Inflammatory macrophage (primary cell): ENCODE measurements at places on chromosomes 6 and 20.
A peak's percentile ranks its signal among the peaks of the same experiment; 100 is the strongest.

DNA sequence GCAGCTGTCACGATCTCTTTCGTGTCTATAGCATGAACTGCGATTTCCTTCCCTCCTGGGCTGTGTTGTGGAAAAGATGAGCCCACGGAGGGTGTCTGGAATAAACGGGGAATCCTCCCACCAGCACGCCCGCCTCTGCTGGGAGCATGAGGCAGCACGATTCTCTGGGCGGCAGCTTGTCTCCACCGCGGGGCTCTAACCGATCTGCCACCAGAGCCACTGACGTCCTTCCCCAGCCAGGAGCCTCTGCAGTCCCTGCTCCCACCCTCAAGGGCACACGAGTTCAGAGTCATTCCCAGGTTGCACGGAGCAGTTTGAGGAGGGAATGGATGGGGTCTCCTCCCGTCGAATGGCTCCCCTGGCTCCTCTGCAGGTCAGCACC lies 197.6 kb downstream of the DLL1 start:
- no peak for DNase-seq

DNA sequence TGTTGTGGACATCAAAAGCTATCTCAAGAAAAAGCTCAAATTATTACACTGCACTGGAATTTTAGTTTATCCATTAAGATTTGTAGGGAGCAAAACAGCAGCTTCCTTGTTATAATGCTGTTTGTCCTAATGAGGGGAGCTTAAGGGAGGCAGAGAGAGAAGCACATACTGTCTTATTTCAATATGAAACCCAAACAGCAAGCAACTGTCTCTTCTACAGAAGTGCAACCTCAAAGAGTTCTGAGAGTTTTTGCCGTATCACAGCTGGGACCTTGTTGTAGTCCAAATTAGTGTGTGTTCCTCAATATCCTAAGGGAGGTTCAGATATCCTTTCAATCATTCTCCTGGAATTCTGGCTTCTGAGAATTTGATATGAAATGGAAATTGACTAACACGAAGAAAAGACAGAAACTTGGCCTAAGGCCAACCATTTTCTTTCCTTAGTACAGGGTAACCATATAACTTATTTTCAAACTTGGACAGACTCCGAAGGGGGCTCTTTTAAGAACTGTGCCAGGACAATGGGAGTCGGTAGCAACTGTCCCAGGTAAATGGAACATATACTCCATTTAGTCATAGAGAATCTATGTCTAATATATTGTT lies 149.3 kb upstream of the CCN2 start:
- DNase-seq, result no peak

DNA sequence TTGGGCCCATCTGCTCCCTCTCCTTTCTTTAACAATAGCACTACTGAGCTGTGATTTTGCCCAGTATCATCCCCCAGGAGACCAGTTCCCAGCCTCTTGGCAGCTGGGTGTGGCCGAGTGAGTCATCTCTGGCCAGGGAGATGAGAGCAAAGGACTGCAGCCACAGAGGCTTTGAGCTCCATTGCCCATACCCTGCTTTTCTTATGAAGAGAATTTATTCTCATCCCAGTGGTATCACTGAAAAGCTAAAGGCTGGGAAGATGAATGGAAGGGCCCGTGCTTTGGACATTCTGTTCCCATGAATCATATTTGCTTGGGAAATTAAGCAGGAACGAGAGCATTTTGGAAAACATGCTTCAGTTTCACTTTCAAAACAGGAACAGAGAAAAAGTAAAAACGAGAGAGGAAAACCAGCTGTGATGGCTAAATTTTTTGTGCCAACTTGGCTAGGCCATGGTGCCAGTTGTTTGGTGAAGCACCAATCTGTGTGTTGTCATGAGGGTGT lies 14.9 kb downstream of the CST3 start:
- peak; percentile 64 for DNase-seq

DNA sequence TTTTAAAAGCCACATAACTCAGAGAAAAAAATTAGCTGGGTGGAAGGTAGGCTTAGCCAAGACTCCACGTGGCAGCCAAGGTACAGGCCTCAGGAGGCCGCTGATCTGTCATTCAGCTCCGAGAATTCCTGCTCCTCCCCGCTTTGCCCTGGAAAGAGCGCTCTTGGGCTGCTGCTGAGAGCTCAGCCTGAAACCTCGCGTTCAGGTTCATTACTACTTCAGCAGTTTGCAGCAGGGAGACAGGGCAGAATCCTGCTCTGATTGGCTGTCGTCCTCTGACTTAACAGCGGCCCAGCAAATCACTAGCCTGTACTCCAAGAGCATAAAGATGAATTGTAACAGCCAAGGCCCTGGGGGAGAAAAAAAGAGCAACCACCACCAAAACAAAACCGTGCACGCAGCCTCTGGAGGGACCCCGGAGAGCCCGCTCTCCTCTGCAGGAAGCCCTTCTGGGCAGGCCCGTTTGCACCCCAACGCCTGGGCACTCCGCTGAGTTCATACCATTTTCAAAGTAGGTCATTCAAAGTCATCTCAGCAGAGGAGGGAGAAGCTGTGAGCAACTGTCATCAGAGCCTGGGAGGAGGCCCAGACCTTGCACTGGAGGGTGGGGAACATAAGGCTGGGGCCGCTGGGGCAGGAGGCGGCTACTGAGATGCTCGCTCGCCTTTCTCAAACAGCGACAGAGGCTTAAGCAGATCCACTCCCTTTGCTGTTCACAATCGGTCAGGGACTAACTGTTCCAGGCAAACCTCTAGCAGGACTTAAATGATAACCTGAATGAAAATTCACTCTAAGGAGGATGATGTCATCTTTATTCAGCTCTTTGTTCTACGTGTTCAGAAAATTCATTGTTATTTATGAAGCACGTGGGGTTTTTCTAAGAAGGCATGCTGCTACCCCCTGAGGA lies 42.3 kb upstream of the ATXN1 start:
- no peak for DNase-seq

DNA sequence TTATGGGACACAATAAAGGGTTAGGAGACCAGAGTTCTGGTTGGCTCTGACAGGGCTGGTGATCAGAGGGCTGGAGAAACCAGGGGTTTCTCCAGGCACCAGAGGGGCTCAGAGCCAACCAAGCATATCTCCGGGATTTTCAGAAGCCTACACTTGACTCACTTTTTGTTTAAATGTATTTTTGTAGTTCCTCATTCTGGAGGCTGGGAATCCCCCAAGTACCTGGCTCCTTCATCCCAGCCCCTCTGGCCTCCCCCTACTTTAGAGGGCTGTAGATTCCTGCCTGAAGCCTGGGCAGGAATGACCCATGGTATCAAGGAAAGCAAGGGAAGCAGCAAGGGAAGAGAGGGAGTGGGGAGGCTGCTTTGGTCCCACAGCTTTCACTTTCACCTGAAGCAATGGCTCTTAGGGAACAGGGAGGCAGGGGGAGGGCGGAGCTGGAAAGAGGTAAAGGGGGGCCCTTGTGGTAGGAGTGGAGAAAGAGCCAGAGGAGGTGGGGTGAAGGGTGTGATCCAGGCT lies 973 bp downstream of the CD40 start:
- DNase-seq, result no peak

DNA sequence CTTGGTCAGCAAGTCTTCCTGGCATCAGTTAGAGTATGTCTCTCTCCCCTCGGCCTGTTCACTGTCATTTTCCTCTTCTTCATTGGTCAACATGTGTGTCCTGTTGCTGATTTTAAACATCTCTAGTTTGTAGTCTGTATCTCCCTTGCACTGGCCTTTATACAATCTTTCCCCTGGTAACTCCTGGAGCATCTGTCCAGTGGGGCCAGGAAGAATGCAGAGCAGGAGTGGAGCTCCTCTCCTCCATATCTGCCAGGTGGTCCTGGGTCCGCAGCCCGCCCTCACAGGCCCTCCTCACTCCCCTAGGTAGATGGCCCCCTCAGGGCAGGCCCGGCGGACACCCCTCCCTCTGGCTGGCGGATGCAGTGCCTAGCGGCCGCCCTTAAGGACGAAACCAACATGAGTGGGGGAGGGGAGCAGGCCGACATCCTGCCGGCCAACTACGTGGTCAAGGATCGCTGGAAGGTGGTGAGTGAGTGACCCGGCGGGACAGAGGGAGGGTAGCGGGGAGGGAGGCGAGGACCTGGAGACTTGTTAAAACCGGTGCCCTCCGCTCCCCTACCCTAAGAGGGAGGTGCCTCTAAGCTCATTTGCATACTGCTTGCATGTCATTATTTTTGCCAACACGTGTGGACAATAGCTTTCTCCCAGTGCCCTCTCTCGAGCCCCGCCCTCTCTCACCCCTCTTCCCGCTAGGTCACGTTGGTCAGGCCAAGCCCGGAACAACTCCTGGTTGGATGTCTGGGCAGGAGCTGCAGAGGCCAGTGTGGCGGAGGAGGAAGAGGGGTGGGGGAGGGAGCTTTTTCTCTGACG lies 3.2 kb downstream of the TTBK1 start:
- DNase-seq, result peak; percentile 44

DNA sequence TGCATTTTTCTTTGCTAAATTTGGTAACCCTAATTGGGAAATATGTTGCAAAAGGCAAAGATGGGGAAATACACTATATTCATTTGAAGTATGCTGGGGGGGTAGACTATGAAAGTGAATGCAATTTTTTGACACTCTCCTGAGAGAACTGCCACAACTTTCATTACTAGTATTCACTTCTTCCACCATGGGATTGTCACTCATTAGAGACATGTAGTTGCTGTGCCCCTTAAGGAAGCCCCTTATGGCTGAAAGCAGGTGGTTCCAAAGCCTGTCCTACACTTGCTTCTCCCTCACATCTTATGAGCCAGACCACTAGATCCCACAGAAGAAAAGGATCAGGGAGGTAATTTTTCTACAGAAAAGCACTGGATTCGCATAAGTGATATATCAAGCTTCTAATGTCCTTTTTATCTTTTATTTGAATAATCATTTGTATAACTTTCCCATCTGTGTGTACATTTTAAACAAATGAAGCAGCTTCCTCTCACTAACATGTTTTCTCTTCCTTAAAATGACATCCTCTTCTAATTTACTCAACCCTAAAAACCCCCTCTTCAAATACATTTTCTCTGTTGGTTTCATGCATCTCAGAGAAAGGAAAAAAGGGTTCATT lies 83.8 kb downstream of the GCLC start:
- peak; percentile 53 for DNase-seq

- DNase-seq, result no peak
Observed at GRCh38 chr6:63355632-63356031, 35.8 kb upstream of the LGSN start.
